ENCODE measurements at places on chromosomes 11 and 22. TPM values are rescaled to one million over a fixed set of nuclear protein-coding genes. Genes with fewer than 3 reads are reported as not detected.

The ADM2 gene
- 6.5 TPM for total RNA-seq

The OR8A1 gene
- total RNA-seq = not detected

The SLC22A6 gene
- total RNA-seq = not detected

The LIF gene
- 508 TPM for total RNA-seq

The KRTAP5-1 gene
- total RNA-seq = not detected

The CALCA gene
- total RNA-seq = not detected

The TRIM48 gene
- total RNA-seq = not detected

The MCHR1 gene
- not detected for total RNA-seq

The HEPN1 gene
- not detected for total RNA-seq

The GAS2 gene
- total RNA-seq = 1.9 TPM

The OR52E8 gene
- not detected for total RNA-seq

The C11orf91 gene
- total RNA-seq = not detected

The SEPTIN5 gene
- not detected for total RNA-seq

The TOP3B gene
- 45.6 TPM for total RNA-seq

The OR10G8 gene
- not detected for total RNA-seq

The ZNF280B gene
- total RNA-seq = 2.4 TPM

The ARHGAP20 gene
- 0.11 TPM for total RNA-seq

The TEX12 gene
- not detected for total RNA-seq

The MPZL2 gene
- total RNA-seq = 8.2 TPM

The INPPL1 gene
- total RNA-seq = 171 TPM

The MRGPRX3 gene
- not detected for total RNA-seq

The SORL1 gene
- total RNA-seq = 179 TPM

The ZP1 gene
- total RNA-seq = 0.44 TPM

The LRRC74B gene
- not detected for total RNA-seq

The MPPED1 gene
- not detected for total RNA-seq

The SHISAL1 gene
- not detected for total RNA-seq

The BCR gene
- total RNA-seq = 36.2 TPM

The OR5I1 gene
- not detected for total RNA-seq

The POTEH gene
- not detected for total RNA-seq

The BANF1 gene
- 183 TPM for total RNA-seq

The MYBPC3 gene
- not detected for total RNA-seq

The DDX25 gene
- total RNA-seq = not detected

The DYNC2H1 gene
- total RNA-seq = 3.5 TPM

The USP2 gene
- 0.62 TPM for total RNA-seq

The P4HA3 gene
- total RNA-seq = not detected

The MUC2 gene
- total RNA-seq = not detected

The TSGA10IP gene
- not detected for total RNA-seq

The OR52A1 gene
- not detected for total RNA-seq

The OR56A1 gene
- not detected for total RNA-seq

The CHRDL2 gene
- total RNA-seq = not detected

The TIMP3 gene
- total RNA-seq = 0.36 TPM

The SPECC1L gene
- 59.4 TPM for total RNA-seq

The DCHS1 gene
- total RNA-seq = 2.5 TPM

The DBX1 gene
- total RNA-seq = not detected

The OVCH2 gene
- not detected for total RNA-seq

The MUC6 gene
- total RNA-seq = not detected

The TCN1 gene
- total RNA-seq = not detected

The APBB1 gene
- total RNA-seq = 64.0 TPM

The NCAM1 gene
- total RNA-seq = 0.72 TPM

The OR4C6 gene
- not detected for total RNA-seq

The OR4C11 gene
- not detected for total RNA-seq

The OR6A2 gene
- total RNA-seq = 0.08 TPM

The GP1BB gene
- total RNA-seq = not detected

The ACCSL gene
- total RNA-seq = not detected

The PVALB gene
- not detected for total RNA-seq

The ARSA gene
- 65.2 TPM for total RNA-seq

The GRM5 gene
- total RNA-seq = not detected

The TENM4 gene
- total RNA-seq = not detected

The ESAM gene
- 0.97 TPM for total RNA-seq
